ENCODE measurements at places on chromosomes 6 and 20.

- DNase-seq: no peak
Observed at GRCh38 chr20:7627734-7628663, 312.3 kb downstream of the HAO1 start.

DNA sequence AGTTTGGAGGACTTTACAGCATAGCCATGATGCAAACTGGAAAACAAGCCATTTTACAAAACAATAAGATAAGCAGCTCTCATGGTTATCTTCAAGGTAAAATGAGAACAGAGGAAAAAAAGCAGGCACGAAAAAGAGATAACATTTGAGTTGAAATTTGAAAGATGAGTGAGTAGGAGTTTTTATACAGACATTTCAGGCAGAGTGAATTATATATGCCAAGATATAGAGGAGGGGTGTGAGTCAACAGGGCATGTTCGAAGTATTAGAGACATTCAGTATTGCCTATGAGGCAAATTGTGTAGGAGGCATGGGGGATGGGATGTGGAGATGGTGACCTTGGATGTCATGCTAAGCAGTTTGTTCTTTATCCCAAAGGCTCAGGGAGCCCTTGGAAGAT is 240.5 kb upstream of the MAN1A1 start:
- DNase-seq: no peak

DNA sequence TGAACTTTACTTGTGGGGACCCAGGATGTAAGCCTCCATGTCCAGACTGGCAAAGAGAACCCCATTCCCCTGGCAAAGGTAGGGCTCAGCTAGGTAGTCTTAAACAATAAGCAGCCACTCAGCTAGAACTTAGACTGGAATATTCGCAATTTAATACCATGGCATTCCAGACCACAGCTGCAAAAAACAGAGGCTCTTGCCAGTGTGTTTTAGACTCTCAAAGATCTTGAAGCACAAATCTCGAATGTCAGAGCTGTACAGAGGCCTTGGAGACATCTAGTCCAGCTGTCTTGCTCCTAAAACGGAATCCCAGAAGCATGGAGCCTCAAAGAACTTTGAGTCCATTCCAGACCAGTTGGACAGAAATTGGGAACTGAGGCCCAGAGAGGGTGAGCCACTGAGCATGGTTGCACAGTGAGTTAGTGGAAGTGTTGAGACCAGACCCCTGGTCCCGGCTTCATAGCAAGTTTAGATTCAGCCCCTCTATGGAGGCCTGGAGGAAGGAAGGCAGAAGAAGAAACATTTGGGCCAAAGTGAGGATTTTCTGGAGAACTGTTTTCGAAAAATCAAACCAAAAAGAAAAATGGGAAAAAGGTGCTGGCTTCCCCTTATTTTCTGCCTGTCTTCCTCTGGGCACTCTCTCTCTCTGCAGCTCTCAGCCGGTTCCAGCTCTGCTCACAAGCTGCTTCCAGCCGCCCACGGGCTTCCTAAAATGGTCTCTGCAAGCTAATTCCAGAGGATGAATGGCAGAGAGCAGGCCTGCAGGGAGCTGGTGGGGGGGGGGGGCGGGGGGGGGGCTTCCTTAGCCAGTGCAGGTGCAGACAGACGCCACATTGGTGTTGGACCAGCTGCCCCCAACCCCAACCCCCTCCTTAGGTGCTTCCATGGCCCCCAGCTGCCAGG is 32.4 kb downstream of the AAR2 start:
- DNase-seq: no peak

GRCh38 chr6:160110586-160111123 is 11.0 kb upstream of the SLC22A1 start:
- no peak for DNase-seq

DNA sequence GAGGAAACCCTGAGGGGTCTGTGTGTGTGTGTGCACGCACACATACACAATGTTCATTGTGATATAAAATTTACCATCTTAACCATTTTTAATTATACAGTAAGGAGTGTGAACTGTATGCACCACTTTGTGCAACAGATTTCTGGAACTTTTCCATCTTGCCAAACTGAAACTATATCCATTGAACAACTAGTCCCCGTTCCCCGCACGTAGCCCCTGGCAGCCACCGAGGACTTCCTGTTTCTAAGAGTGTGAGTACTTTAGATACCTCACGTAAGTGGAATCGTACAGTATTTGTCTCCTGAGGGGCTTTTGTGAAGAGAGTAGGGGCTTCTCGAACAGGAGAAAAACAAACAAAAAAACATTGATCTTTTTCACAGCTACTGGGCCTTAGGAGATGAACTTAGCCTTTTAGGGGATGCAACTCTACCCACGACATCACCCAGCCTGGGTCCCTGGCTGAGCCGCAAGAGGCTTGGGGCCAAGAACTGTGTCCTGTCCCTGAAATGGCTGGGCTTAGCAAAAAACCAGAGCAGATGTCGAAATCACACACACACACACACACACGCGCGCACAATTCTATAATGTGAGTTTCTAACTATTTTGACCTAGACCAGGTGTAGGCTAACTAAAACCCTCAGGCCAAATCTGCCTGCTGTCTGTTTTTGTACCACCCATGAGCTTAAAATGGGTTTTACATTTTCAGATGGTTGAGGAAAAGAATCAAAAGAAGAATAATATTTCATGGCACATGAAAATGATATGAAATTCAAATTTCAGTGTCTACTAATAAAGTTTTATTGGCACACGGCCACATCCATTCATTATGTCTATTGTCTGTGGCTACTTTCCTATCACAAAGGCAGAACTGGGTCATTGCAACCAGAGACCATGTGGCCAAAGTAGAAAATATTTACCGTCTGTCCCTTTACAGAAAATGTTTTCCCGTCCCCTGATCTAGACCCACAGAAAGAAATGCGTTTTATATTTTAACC is 144.2 kb downstream of the EYA2 start:
- no peak for DNase-seq

DNA sequence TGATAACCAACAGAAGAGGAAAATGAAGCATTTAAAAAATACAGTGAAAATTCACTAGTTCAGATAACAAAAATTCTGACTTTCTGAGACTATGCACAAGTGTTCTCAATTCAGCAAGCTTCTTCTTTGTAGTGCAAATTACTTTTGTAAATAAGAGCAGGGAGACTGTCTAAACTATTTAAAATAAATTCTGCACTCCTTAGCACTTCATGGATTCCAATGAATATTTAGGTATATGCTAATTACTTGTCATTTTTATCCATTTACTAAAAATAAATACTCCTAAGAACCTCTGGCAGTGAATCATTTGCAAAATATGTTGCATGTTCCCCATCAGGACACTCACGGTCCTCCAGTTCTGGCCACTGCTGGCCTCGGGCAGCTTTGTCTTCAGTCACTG is 139.8 kb downstream of the F13A1 start:
- no peak for DNase-seq

DNA sequence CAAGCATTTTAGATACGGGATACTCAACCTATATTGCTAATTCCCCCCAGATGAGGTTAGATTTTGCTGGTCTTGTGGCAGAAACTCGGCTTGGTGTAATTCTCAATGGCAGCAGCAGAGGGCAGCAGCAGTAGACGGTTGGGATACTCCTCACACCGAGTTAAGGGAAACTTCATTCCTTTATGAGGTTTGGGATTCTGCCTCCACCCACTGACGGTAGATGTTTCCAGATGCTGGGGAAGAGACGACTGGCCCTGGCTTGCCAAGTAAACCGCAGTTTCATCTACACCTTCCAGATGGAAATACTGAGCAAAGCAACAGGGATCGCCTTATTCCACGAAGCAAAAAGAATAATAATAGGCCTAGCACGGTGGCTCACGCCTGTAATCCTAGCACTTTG is 8.2 kb upstream of the TBC1D7 start:
- DNase-seq: peak; percentile 44

- DNase-seq: no peak
Observed at GRCh38 chr20:39233755-39234154, 271.6 kb downstream of the DHX35 start.

- DNase-seq: no peak
Observed at GRCh38 chr6:2129182-2129621, 116.2 kb downstream of the GMDS start.
